ENCODE measurements at places on chromosomes 4 and X.

DNA sequence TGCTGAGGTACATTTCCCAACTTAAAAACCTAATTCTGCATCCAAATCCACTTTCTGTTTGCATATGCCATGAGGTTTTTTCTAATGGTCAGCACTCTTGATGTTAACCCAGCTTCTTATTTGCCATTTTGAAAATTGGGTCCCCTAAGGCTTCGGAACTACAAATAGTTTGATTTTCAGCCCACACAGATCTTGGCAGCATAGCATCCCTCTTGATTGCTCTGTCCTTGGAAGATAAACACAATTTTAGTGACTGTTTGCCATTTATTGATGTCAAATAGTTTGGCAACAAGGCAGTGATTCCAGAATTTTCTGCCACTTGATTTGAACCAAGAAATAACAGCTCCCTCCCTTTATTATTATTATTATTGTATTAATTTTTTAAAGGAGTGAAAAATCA lies 696.9 kb downstream of the RAB28 start:
- DNase-seq: no peak

GRCh38 chr4:177313263-177313662 lies 3.6 kb downstream of the NEIL3 start:
- DNase-seq: no peak

DNA sequence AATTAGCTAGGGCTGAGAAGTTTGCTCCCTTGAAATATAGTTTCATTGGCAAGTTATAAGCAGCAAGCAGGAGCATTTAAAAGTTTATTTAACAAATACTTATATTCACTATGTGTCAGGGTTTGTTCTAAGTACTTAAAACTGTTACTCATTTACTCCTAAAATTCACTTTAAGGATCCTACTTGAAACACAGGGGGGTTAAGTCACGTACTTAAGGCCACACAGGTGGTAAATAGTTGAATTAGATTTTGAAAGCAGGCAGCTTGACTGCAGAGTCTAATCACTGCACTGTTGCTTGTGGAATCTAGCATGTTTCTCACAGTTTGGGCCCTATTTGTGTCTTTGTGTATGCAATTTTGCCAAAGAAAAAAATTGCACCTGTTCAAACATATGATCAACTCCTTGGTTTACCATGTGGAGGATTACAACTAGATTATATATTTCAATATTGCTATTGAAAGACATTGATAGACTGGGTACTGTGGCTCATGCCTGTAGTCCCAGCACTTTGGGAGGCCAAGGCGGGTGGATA lies 7.6 kb downstream of the SGMS2 start:
- no peak for DNase-seq

- DNase-seq: no peak
Observed at GRCh38 chr4:56748271-56748670, 67.2 kb upstream of the HOPX start.

GRCh38 chr4:25101836-25102235 lies 58.4 kb downstream of the SEPSECS start:
- DNase-seq: no peak

DNA sequence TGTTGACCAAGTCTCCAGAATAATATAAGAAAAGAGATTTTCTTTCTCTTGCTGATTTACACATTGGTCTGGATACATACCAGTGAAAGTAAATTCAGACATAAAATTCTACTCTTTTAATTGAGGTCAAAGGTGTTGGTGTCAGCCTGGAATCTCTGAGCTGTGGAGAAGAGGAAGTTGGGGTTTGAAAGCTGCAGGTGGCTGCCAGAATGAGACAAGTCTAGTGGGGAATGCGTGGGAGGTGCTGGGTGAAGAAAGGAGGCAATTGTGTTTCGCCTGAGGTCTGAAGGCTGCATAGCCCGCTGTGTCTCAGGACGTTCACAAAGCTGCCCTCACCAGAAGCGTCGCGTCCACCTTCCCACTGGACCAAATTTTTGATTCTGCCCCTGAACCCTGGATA lies 31.2 kb downstream of the PHEX start:
- DNase-seq: no peak

DNA sequence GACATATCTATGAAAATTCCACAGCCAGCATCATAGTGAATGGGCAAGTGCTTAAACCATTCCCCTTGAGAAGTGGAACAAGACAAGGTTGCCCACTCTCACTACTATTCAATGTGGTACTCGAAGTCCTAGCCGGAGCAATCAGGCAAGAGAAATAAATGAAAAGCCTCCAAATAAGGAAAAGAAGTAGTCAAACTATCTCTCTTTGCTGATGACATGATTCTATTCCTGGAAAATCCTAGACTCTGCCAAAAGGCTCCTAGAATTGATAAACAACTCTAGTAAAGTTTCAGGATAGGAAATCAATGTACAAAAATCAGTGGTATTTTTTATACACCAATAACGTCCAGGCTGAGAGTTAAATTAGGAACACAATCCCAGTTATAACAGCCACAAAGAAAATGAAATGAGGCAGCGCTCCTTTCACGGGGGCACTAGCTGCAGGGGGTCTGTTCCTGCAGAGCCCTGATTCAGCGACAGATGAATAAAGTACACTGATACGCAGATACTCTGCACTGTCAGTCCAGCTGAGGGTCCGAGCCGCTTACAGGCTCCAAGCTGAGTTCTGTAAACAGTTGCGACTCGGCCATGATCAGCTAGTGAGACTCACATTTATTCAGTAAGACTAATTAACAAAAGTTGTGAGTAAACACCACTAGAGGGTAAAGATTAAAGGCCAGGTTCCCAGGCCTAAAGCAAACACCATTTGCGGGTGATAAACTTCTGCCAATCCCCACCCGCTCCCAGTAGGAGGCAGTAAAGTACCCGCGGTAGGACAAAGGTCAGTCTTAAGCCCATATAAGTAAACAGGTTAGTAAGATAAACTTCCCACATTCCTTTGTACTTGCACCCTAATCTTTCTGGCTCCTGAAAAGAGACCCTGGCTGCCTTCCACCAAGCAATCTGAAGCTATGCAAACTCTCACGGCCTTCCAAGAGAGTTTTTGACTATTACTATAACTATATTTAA lies 290.6 kb upstream of the GRID2 start:
- no peak for DNase-seq

- DNase-seq: no peak
Observed at GRCh38 chrX:45766981-45767501, 566.4 kb upstream of the DIPK2B start.

DNA sequence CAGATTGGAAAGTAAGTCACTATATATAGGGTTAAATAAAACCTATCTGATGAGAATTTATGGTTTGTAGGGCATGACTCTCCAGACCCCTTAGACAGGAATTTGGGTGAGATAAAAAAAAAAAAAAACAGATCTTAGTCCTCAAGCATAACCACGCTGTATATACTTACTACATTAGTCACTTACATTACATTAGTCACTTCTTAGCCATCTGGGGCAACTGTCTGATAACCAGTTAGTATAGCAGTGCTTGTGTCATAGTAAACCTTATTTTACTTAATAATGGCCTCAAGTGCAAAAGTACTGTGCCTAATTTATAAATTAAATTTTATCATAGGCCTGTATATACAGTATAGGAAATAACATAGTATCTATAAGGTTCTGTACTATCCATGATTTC lies 60.2 kb upstream of the RPS6KA6 start:
- DNase-seq: no peak

GRCh38 chr4:109432696-109433095 lies 919 bp upstream of the SEC24B start:
- no peak for DNase-seq

- DNase-seq: peak; percentile 75
Observed at GRCh38 chr4:174120446-174121295, 162.8 kb downstream of the FBXO8 start.

- DNase-seq: no peak
Observed at GRCh38 chrX:48196745-48197201, at the start of gene SSX5. TSS of gene SSX5 (minus strand) at chrX:48196795. CDS start at chrX:48195358, 1,437 bp downstream.

DNA sequence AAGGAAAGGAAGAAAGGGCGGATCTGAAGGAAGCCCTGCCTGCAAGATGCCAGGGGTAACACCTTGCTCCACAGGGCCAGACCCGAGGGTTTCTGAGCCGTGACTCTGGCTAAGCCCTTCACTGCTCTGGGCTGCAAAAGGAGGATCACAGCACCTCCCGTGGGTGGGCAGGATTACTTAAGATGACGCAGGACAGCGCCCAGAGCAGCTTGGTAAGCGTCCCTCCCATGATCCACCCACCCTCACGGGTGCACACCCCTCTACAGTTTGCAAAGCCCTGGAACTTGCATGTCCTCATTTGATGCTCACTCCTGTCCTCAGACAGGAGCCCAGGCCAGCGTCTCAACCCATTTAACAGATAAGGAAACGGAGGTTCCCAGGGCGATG lies 64.9 kb downstream of the CRMP1 start:
- DNase-seq: no peak

DNA sequence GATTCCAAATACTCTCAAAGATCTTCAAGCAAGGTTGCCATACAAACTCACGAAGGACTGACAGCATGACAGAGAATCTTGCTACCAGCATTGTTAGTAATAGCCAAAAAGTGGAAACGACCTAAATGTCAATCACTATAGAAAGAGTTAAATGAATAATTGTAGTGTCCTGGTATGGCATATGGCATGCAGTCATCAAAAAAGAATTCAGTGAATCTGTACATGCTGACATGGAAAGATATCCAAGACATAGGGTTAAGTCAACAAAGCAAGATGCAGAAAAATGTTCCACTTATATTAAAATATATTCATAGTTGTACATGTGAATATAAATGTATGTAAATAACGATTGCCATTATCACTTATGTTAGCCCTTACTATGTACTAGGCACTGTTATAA lies 37.6 kb downstream of the SRPX2 start:
- no peak for DNase-seq

DNA sequence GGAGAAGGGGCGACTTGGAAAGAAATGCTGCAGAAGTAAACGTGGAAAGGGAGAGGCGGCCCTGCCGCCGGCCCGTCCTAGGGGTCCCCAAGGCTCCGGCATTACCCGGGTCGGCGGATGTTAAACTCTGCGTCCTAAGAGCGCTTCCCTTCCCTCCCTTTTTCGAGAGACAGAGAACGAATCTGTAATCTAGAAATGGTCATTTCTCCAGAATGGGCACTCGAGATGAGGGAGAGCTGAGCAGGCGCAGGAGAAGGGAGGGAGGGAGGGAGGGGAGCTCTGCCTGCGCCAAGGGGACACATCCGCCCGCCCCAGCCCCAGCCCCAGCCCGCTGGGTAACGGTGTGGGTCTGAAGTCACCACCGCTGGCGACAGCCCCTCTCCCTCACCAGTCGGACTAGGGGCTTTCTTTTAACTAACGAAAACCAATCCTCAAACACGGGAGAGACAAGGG lies 1.7 kb downstream of the HCFC1 start:
- no peak for DNase-seq

DNA sequence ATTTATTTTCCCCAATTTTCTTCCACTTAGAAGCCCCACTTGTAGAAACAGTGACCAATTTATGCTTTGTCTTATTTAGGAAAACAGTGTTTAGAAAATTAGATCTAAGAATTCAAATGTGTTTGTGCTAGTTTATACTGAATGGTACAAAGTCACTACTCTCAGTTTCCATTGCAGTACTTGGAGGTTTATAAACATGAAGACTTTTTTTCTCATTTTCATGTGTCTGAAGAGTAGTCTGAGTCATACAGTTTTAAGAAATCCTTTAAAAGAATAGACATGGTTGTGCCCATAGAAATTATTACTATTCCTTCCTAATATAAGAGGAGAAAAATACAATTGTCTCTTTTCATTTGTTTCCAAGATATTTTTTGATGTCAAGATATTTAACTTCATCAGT lies 458.7 kb downstream of the NAF1 start:
- no peak for DNase-seq

GRCh38 chrX:134676436-134676835 lies 18.2 kb upstream of the PLAC1 start:
- no peak for DNase-seq

DNA sequence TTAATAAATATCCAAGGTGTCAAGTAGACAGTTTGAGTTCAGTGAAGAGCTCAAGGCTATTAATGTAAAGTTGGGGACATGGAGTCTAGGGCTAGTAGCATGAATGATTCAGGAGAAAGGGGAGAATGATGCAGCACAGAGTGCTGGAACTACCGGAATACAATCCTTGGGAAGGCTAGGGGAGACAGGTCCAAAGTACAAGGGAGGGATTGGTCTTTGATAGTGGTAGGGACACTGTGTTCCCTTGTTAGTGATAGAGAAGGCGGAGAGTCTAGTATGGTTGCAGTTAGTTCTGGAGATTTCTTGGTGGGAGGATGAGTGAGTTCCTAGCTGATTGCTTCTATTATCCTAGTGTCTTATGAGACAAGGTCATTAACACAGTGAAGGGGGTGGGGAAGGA lies 8.7 kb downstream of the GCNA start:
- DNase-seq: no peak

DNA sequence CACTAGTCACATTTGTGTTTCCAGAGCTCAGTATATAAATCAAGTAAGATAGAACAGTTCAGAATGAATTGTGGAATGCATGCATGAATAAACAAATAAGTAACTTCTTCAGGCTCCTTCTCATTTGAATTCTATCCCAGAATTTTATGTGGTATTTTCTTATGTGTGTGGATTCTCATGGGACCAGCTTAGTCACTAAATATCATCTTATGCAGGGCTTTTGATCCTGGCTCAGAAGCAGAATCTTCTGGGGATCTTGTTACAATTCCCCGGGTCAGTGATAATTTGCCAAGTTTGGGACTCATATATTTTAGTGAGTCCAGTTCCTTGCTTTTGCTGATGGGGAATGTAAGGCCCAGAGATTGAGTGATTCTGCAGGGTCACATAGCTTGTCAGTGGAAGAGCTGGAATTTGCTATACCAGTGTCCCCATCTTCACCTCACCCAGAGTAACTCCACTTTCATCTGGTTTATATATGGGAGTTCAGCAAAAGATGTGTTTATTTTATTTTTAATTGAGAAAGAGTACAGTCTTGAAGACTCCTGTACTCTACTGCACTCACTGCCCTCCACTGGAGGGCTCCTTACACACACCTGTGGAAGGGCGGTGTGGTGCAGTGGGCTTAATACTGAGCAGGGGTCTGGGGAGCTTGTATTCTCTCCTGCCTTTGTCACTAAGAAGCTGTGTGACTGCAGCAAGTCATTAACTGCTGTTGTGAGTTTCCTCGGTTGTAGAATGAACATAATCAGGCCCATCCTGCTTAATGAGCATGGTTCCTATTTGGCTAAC lies 198.2 kb upstream of the CXorf66 start:
- DNase-seq: no peak

DNA sequence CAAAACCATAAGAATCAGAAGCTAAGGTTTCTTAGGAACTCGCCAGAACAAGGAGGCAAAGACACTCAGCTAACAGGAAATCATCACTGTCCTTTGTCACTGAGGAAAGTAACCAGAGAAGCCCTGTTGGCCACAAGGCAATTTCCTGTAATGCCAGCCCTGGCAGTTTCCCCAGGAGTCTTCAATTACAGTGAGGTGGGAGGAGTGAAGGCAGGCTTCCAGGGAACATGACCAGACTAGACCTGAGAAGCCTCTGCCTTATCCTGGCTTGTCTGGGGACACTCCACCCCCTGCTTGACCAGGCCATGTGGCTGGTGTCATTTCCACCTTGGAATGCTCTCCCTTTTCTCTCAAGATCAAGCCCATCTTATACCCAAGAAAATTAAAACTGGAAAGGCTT lies 125.3 kb downstream of the COL4A6 start:
- peak; percentile 88 for DNase-seq

- no peak for DNase-seq
Observed at GRCh38 chrX:104742355-104742754, 176.4 kb downstream of the IL1RAPL2 start.

Measured in NCI-H1092 treated with DMSO at 0.1 percent for 48 hours (cell line).